Adrenal gland (tissue), 19 donors: ENCODE measurements at places on chromosomes 13 and 19.

DNA sequence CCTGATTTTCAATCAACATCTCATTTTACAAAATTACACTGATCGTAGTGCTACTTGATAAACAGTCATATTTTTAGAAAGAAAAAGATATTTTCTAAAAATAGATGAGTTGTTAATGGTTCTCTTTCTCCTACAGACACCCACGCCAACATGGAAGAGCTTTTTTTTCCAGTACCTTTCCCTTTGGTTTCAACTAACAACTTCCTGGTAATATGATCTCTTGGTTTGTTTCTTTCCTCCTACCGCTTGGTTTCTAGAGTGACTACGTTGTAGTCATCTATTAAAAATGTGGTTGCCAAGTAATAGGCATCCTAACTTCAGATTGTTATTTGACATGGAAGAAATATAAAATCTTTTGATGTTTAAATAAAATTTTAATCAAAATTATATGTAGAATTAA is 189.0 kb downstream of the LACC1 start:
- no peak for DNase-seq

DNA sequence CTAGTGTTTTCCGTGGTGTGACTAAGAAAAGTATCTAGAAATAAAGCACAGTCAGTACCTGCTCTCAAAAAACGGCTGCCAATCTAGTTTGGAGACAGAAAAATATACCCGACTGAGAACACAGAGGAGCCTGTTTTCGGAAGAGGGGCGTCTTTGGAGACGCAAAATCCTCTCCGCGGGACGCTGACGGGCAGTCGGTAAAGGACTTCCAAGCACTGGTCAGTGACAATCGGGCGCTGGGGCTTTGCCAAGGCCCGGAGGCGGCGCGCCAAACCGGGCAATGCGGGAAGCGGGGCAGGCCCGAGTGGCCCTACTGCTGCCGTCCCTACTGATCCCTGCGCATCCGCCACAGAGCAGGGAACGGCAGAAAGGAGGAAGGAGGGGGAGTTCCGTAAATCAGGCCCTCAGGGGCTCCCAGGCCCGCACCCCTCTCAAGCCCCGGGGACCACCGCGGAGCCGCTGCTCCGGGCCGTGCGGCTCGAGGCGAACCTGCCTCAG is 588 bp upstream of the DPY19L3 start:
- DNase-seq = peak; percentile 75

DNA sequence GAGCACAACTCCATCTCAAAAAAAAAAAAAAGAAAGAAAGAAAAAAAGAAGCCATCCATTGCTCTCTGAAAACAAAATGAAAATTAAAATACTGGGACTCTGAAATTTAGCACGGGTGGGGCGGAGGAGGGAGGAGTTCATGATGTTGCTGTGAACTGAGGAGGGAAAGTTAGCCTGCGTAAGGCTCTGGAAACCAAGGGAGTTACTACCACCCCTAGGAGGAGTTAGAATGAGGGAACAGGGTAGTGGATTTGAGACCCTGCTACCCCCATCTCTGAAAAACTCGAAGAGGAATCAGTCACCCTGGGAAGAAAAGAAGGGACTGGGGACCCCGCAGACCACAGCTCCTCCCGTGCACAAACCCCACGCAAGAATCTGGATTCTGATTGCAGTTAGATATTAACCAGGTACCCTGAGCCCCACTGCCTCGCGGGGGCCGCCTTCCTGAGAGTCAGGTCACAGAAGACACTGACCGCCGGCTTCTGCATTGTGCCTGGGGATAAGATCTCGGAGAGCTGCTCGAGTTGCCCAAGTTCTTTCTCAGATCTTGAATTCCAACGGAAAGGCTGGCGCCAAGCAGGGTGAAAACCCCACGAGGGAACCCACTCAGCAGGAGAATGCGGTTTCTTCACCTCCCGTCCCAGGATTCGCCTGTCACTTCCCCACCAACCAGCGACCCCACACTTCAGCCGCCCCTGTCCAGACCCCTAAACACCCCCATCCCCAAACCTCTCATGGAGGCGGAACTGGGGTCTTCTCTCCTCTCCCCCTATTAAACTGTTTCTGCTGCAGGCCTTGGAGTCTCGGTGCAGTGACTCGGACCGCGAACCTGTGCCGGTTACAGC is 870 bp downstream of the ZNF442 start:
- DNase-seq = no peak

DNA sequence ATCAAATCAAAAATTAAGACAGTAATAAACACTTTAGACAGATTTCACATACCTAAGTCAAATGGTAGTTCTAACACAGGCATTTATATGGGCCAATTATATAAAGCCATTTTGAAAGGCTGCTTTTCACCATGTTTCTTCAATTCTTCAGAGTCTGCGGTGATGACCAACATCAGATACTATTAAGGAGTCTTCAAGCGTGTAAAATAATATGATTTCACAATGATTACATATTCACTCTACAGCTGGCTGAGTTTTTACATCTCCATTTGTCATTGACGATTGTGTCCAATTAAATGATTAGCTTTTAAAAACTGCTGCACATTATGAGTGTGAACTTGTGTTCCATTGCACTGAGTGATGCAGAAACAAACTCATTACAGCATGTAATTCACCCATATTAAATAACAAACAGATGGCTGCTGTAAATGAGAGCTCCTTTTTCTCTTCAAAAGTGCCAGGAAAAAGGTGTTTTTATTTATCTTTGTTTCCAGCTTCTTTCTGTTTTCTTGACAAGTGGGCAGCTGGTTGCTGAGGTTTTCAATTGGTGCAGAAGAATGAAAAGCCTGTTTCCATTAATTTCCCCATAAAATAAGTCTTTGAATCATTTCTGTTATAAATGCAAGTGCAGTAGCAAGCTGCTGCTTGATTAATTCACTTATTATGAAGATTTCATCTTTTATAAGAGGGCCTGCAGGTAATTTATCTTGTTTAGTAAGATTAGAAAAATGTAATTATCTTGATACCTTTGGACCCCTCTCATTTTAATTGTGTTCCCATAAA is 676.1 kb upstream of the KLHL1 start:
- no peak for DNase-seq

DNA sequence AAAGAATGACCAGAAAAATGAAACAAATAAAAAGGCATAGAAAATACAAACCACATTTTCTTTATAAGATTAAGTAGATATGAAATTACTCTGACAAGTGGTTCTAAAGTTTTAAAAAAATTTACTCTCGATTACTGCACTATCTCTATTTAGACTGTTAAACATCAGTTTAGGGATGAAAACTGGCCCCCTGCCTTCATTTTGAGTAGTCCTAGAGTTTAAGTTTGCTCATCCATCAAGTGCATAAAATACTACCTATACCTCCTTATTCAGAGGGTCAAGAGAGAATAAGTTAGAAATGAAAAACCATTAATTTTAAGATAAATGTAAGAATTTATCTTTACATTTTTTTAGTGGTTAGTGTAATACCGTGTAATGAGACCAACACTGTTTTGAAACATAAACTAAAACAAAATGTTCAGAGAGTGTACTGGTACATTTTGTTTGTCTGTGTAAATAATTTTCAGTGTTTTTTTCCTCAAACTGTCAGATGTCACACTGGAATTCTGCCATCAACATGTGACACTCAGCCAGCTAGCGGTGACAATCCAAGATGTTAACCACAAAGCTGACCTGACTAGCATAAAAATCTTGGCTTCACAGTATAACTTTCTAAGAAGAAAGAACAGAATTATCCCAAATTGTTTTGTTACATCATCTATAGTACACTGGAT is 184.8 kb upstream of the PCDH20 start:
- DNase-seq = no peak

GRCh38 chr13:51501096-51501495 is 48.3 kb upstream of the INTS6 start:
- no peak for DNase-seq

DNA sequence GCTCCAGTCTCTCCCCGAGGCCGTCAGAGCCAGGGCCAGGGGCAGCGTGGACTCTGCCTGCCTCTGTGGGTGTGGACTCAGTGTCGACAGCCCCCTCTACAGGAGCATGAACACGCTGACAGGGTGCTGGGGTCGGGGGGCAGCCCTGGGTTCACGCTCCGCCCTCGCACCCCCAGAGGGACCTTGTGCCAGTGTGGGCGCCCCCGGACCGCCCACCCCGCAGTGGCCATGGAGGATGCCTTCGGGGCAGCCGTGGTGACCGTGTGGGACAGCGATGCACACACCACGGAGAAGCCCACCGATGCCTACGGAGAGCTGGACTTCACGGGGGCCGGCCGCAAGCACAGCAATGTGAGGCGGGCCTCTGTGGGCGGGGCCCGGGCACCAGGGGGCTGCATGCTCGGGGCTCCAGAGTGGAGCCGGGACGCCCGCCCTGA is 8.3 kb downstream of the TRPM4 start:
- DNase-seq = no peak

GRCh38 chr13:104442536-104442935 is 1376.3 kb upstream of the SLC10A2 start:
- DNase-seq = no peak

GRCh38 chr13:58977085-58977484 is 1186.6 kb downstream of the DIAPH3 start:
- DNase-seq = no peak

- DNase-seq = peak; percentile 74
These were observed 722 bp downstream of the COLGALT1 start for GRCh38 chr19:17555929-17556813.

- no peak for DNase-seq
These were observed 11.0 kb upstream of the ZNF492 start for GRCh38 chr19:22622901-22623840.

- DNase-seq = no peak
These were observed 13.3 kb downstream of the ZNF787 start for GRCh38 chr19:56107626-56108351.

DNA sequence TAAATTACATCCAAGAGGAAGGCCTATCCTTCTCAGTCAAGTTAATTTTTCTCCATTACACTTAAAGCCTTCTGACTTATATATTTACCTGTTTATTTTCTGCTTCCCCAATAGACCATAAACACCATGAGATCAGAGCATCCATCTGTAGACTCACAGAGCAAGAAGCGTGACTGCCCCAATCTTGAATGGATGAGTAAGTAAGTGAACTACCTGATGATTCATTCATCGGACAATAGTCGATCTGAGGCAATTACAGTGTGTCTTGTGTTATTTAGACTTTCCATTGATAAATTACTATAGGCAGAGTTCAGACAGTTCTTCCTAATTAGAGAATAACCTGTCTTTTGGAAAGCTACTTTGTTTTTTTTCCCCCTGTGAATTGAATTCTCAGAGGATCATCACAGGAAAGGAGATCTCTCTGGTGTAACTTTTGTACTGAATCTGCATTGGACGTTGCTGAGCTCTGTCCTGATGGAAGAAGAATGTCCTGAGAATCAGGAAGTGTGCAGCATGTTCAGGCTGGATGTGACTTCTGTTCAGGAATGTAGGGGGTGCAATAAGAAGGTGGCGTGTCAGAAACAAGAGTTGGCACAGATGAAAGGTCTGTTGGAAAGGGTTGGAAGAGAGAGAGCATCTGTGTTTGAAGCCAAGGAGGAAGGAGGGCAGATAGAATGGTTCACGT is 367.0 kb downstream of the NALCN start:
- no peak for DNase-seq

GRCh38 chr19:18156841-18157464 is 4.0 kb downstream of the PIK3R2 start:
- DNase-seq = peak; percentile 97

DNA sequence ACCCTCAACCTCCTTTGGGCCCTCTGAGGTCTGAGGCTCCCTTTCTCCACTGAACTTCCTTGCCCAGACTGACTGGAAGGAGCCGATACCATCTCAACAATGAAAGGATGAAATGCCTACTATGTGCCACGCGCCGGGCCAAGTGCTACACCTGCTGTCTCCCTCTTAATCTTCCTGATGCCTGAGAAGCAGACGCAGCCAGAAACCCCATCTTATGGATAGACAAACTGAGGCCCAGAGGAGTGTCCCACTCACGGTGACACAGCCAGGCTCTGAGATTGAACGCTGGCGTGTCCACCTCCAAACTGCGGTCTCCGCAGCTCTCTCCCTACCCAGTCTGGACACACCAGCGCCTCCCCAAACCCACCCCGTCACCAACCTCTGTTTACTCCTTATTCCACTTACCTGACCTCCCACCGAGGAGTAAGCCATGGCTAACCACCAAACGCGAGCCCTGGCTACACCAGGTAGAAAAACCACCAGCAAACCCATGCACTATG is 20.9 kb downstream of the MLLT1 start:
- DNase-seq = no peak

- no peak for DNase-seq
These were observed 20.1 kb downstream of the N4BP2L1 start for GRCh38 chr13:32407854-32408253.

DNA sequence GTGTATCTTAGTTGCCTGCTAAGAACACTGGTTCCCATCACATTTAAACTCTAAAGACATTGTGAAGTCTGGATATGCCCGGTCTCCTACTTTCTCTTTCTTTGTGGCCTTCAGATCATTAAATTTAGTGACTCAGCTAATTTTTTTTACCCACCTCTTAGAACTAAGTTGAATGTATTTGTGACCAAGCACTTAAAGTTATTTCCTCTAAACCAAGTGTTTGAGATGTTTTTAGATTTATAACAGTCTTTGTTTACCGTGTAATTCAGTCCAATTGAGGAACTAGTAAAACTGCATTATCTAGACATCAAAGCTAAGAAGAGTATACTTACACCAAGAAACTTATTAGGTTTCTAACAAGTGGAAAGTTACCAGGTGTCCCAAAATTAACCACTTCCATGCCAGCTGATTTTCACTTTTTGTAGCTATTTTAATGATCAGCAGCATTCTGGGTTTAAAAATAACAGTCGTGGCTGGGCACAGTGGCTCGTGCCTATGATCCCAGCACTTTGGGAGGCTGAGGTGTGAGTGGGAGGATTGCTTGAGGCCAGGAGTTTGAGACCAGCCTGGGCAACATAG is 53.1 kb downstream of the ARHGAP35 start:
- DNase-seq = no peak

DNA sequence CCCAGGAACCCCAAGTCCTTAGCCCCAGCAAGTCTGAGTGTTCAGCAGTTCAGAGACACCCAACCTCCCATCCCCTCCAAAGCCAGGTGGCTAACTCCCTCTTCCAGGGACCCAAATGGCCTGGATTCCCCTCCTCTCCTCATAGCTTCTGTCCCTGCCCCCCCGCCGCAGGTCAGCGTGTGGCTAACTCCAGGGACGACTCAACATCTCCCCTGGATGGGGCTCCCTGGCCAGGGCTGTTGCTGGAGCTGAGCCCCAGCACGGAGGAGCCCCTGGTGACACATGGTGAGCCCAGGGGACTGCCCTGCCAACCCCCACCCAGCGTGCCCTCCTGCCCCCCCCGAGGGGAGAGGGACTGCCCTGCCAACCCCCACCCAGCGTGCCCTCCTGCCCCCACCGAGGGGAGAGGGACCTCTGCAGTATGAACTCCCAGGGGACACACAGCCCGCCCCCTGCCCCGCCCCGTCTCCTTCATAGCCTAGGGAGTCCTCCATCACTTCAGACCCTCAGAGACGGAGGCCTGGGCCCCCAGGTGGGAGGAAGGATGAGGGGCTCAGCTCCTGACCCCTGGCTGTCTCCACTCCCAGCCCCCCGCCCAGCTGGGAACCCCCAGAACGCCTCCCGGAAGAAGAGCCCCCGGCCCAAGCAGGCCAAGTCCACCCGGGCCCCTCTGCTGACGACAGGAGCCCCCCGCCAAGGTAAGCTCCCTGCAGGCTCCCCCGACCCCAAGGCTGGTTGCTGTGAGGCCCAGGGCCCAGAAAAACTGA is 1.7 kb downstream of the SSC5D start:
- no peak for DNase-seq
